ENCODE measurements at places on chromosomes 6 and 20.

DNA sequence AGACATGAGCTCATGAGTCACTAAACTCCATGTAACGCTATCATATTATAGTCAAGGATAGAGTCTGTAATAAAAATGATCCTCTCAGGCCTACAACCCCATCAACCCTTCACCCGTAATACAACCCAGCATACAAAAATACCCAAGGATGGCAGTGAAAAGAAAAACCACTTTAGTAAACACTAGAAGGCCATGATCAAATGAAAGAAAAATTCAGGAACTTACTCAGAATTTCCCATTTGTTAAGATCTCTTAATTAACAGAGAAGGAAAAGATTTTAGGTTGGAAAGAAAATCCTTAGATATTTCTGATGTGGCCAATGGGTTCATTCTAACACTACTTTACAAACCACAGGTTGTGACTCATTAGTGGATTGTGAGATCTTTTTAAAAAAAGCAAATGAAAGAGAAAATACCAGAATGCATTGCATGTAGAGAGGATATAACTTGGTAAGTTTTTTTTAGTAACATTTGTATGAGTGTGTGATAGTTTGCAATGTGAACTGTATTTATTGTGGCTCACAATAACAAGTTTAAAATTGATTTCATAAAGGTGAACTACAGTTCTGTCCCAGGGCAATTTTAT lies 8.0 kb upstream of the UBE2J1 start:
- DNase-seq, result no peak

- no peak for DNase-seq
These were observed 527 bp downstream of the FBXO30 start for GRCh38 chr6:145814035-145814500.

GRCh38 chr20:44465001-44465560 lies 10.6 kb upstream of the TTPAL start:
- DNase-seq, result no peak

GRCh38 chr6:144307880-144308279 lies 22.7 kb downstream of the UTRN start:
- no peak for DNase-seq

DNA sequence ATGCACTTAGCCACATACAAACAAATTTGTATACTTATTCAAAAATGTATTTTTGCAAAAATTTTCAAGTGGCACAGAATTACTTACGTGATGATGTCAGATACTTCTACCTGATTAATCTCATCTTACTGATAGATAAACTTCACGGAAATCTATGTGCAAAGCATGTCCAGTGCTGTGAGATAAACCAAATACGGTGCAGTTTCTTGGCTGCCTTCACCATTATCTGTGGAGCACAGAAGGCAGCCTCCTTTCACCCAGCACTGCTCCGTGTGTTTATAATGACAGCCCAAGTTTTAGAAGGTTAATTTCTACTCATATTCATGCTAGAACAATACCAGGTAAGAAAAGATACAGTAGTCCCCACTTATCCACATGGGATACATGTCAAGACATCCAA lies 59.0 kb upstream of the PDE10A start:
- no peak for DNase-seq

- DNase-seq, result no peak
These were observed 109.0 kb downstream of the PRKN start for GRCh38 chr6:162618448-162619002.

DNA sequence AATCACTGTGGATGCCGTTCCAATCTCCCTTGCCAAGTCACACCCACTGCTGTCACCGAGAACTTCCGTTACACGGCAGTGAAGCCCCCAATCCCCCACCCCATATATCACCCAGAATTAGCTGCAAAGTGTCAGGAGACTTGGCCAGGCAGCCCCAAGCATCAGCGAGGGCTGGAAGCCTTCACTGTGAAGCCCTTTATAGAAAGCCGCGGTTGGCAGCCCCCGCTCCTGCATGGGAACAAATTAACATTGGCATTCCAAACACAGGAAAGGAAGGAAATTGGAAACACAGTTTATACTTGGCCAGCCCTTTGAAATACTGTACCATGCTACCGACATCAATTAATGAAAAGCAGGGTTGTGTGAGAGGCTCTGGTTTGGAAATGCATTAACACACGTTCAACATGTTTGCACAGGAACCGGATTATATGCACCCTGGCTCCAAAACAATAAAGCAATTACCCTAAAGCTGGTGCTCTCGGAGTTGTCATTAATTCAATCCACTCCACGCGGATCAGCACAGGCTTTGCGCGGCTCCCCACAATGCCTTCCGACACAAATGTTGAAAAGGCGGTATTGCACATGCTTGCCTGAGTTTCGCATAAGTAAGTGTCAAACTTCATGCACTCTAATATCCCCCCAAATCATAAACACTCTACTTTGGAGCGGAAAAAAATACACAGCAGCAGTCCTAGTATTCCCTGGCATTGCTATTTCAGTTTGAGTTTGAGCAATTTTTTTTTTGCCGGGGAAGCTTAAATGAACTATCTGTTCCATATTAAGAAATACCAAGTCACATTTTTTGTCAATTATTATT lies 7.1 kb downstream of the BMP7 start:
- no peak for DNase-seq

DNA sequence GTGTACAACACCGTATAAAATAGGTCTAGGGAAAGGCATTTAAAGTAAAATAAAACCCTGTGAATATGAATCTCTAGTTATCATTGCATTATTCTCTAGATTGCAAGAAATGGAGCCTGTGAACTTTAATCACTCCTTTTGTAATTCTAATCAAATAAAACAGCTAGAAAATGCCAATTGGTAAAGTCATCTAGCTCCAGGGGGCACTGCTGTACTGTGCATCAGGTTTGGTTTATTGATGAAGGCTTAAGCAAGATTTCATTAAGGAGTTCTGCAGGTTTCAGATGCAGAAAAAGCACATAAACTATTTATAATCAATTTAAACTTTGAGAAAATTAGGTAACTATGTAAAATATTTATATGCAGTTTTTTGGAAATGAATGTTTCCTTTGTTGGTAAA lies 645.0 kb downstream of the PHF3 start:
- peak; percentile 27 for DNase-seq

GRCh38 chr20:58570204-58570859 lies 55.1 kb upstream of the APCDD1L start:
- DNase-seq, result no peak

DNA sequence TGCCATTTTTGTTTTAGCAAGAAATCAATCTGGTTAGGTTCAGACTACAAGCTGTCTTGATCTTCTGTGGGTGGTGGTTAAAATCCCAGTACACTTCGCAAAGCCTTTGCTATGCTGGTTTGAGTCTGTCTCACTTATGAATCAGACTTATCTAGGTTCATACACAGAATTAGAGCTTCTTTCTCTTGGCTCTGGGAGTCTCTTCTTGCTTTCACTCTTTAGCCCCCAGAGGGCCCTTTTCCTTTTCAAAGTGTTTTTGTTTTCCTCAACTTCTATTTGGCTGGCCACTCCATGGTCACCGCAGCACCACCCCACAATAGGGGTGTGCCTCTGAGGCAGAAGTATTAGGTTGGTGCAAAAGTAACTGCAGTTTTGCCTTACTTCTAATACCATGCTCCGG lies 21.3 kb downstream of the ECI2 start:
- no peak for DNase-seq

DNA sequence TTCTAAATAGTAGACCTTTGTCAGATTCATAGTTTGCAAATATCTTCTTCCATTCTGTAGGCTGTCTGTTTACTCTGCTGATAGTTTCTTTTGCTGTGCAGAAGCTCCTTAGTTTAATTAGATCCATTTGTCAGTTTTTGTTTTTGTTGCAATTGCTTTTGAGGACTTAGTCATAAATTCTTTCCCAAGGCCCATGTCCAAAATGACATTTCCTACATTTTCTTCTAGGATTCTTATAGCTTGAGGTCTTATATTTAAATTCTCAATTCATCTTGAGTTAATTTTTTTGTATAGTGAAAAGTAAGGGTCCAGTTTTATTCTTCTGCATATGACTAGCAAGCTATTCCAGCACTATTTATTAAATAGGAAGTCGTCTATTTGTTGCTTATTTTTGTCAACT lies 287.0 kb downstream of the PACRG start:
- no peak for DNase-seq

DNA sequence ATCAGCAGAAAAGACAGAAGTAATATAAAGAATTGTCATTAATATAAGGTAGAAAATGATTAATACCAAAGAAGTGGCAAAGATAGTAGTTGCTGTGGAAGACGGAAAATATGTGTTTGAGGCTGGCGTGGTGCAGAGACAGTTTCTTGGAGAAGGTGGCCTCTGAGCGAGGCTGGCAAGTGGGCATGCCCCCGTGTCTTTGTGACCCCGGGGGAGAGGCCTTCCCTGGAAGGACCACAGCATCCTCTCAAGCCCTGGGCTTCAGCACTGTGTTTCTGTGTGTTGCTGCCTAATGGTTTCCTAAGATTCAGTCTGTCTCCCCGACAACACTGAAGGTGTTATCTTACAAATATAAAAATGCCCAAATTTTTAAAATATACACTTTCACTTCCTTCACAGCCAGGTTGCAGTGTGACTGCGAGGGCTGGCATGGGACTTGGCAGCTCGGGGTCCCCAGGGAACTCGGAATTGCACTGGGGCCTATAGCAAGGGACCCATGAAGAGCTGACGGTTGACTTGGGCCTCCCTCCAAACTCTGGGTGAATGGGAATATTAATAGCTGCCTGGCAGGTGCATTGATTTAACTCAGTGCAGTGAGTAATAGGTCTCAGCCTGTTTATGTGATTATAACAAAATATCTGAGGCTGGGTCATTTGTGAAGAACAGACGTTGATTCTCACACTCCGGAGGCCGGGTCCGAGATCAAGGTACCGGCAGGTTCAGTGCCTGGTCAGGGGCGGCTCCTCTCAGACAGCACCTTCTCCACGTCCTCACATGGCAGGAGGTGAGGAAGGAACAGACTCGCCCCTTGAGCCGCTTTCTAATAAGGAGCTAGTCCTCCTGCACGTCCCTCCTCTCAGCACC lies 47.4 kb upstream of the AFDN start:
- no peak for DNase-seq

DNA sequence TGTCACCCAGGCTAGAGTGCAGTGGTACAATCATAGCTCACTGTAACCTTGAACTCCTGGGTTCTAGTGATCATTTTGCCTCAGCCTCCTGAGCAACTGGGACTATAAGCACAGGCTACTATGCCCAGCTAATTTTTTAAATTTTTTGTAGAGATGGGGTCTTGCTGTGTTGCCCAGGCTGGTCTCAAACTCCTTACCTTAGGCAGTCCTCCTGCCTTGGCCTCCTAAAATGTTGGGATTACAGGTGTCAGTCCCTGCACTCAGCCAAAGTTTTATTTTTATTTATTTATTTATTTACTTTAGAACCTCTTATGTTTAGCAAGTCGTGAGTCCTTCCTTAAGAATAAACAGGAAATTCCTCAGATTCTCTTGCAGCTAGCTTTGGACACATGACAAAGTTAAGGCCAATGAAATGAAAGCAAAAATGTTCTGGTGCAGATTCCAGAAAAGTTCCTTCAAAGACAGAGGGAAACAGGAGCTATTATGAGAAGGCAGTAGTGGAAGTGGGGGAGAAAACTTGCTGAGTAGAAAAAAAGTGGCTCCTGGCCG lies 19.1 kb downstream of the PIM1 start:
- no peak for DNase-seq

GRCh38 chr6:70180901-70181599 lies 121.8 kb downstream of the COL9A1 start:
- DNase-seq, result no peak

GRCh38 chr6:65900928-65901327 lies 193.9 kb upstream of the EYS start:
- DNase-seq, result no peak

- DNase-seq, result no peak
These were observed 112.5 kb downstream of the SCML4 start for GRCh38 chr6:107711412-107712236.

- DNase-seq, result no peak
These were observed 1249.9 kb downstream of the EPHA7 start for GRCh38 chr6:92169506-92169905.

GRCh38 chr6:27902335-27903314 lies 9.6 kb downstream of the OR2B2 start:
- peak; percentile 55 for DNase-seq

DNA sequence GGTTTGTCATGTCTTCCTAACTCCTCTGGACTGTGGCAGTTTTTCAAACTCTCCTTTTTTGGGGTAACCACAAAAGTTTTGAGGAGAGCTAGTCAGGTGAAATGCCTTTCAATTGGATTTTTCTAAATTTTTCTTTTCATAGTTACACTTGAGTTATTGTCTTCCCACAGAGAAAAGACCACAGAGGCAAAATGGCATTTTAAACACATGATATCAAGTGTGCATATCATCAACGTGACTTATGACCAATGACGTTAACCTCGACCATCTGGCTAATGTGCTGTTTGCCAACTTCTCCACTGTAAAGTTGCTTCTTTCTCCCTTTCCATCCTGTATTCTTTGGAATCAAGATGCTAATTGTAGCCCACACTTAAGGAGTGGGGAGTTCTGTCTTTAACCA lies 41.3 kb upstream of the SNAP25 start:
- no peak for DNase-seq

DNA sequence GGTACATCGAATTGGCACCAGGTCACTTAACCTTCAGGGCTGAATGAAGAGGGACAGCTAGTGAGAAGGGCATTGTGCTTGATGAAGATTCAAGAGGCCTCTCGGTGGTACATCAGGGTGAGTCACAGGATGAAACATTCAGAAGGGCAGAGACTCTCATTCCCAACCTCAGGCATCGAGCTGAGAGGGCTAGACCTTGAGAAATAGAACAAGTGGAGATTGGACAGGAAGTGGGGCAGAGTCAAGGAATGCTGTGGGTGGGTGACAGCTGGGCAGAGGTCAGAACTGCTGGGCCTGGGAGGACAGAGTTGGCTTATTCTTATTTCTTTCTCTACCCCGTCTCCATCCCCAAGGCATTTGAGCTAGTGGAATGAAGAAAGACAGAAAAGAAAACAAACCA lies 126.0 kb downstream of the SCML4 start:
- no peak for DNase-seq

- DNase-seq, result no peak
These were observed 188.2 kb upstream of the PREP start for GRCh38 chr6:105591053-105591452.

- no peak for DNase-seq
These were observed 2.8 kb downstream of the SIRPA start for GRCh38 chr20:1897965-1898464.

GRCh38 chr6:109706513-109706912 lies 15.4 kb downstream of the FIG4 start:
- no peak for DNase-seq

DNA sequence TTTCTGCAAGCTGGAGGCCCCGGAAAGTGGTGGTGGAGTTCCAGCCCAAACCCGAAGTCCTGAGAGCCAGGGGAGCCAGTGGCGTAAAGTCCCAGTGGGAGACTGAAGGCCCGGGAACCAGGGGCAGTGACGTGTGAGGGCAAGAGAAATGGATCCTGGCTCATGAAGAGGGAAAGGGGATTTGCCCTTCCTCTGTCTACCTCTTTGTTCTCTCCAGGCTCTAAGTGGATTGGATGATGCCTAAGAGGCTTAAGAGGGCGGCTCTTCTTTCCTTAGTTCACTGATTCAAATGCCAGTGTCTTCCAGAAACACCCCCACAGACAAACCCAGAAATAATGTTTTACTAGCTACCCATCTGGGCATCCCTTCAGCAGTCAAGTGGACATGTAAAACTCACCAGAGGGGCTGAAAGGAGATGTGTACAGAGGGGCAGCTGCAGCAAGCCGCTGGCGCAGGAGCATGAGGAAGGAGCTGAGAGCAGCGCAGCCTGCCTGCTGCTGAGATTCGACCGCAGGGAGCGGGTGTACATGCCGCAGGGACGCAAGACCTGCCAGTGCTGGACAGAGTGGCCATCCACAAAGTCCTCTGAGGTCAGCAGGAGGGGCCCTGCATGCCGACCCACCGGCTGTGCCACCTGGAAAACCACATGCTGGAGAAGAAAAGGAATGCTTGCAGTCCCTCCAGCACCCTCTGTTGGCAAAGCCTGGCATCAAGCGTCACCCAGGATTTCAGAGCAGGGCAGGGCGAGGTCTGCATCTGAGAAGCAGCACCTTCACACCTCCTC lies 29.5 kb downstream of the CDYL start:
- no peak for DNase-seq
